ENCODE measurements at places on chromosomes 1 and 21. TPM values are rescaled to one million over a fixed set of nuclear protein-coding genes. Genes with fewer than 3 reads are reported as not detected.

DNA sequence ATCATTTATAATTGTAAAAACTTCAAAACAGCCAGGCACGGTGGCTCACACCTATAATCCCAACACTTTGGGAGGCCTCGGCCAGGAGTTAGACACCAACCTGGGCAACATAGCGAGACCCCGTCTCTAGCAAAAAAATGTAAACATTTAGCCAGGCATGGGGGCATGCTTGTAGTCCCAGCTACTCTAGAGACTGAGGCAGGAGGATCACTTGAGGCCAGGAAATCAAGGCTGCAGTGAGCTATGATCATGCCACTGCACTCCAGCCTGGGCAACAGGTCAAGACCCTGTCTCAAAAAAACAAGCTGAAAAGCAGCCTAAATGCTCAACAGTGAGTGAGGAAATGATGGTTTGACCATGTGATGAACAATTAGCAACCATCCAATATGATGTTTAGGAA lies 7.3 kb downstream of the C1orf167 start:
- no peaks in the 10 kb centered on the region for H3K36me3 ChIP-seq
- H3K27ac ChIP-seq = no peak overlapping the region
- no peaks in the 10 kb centered on the region for H3K27me3 ChIP-seq
- H3K4me3 ChIP-seq = no peak overlapping the region
- 0 out of 2 replicates have a peak, but pooled peaks cover 4% of the 10 kb centered on the region for H3K4me1 ChIP-seq

GRCh38 chr21:30444204-30444603 lies 4.1 kb downstream of the KRTAP15-1 start:
- H3K36me3 ChIP-seq = no peaks in the 10 kb centered on the region
- no peaks in the 10 kb centered on the region for H3K4me1 ChIP-seq
- H3K27me3 ChIP-seq = no peaks in the 10 kb centered on the region
- DNase-seq = no peak
- no peak overlapping the region for H3K27ac ChIP-seq
- no peak overlapping the region for H3K4me3 ChIP-seq

DNA sequence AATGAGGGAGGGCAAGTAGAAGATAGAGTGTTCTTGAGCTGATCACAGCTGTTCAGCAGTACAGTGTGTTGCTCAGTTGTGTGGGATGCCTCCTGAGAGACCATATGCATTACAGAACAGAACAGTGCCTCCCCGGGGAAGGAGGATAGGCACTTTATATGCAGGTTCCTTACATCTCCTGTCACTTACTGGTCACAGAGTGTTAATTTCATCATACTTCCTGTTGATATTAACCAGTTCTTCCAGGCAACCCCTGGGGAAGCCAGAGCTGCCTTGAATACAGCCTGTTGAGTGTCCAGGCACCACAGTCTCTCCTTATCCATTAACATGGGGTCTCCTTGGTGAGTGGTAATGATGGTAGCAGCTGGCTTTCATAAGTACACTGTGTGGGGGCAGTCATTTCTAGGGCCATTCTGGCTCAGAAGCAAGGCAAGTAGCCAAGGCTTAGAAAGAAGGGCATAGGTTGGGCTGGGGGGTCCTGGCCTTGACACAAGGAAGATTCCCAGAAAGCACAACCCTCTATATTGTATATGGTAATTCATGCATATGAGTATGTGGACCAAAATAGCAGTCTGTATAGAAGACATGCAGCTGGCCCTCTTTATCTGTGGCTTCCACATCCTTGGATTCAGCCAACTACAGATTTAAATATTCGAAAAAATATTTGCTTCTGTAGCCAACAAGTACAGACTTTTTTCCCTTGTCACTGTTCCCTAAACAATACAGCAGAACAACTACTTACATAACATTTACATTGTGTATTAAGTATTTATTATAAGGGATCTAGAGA lies 142.4 kb downstream of the ZP4 start:
- H3K4me1 ChIP-seq = no peaks in the 10 kb centered on the region
- H3K36me3 ChIP-seq = no peaks in the 10 kb centered on the region
- H3K4me3 ChIP-seq = no peak overlapping the region
- no peak for DNase-seq
- H3K27me3 ChIP-seq = no peaks in the 10 kb centered on the region

The SPEN gene
- 58.7 TPM for total RNA-seq

- H3K36me3 ChIP-seq = no peaks in the 10 kb centered on the region
- no peak overlapping the region for H3K27ac ChIP-seq
- no peak overlapping the region for H3K4me3 ChIP-seq
- DNase-seq = no peak
These were observed 101.5 kb upstream of the IFFO2 start for GRCh38 chr1:19057784-19058475.

The RIPPLY3 gene
- total RNA-seq = not detected

The RNF115 gene
- 11.6 TPM for total RNA-seq

The FAM163A gene
- total RNA-seq = not detected

- no peak overlapping the region for H3K4me3 ChIP-seq
- no peak overlapping the region for H3K27ac ChIP-seq
- no peaks in the 10 kb centered on the region for H3K27me3 ChIP-seq
- H3K36me3 ChIP-seq = no peaks in the 10 kb centered on the region
- no peak for DNase-seq
- H3K4me1 ChIP-seq = no peaks in the 10 kb centered on the region
These were observed 559.7 kb upstream of the CAMK1G start for GRCh38 chr1:209023790-209024189.

DNA sequence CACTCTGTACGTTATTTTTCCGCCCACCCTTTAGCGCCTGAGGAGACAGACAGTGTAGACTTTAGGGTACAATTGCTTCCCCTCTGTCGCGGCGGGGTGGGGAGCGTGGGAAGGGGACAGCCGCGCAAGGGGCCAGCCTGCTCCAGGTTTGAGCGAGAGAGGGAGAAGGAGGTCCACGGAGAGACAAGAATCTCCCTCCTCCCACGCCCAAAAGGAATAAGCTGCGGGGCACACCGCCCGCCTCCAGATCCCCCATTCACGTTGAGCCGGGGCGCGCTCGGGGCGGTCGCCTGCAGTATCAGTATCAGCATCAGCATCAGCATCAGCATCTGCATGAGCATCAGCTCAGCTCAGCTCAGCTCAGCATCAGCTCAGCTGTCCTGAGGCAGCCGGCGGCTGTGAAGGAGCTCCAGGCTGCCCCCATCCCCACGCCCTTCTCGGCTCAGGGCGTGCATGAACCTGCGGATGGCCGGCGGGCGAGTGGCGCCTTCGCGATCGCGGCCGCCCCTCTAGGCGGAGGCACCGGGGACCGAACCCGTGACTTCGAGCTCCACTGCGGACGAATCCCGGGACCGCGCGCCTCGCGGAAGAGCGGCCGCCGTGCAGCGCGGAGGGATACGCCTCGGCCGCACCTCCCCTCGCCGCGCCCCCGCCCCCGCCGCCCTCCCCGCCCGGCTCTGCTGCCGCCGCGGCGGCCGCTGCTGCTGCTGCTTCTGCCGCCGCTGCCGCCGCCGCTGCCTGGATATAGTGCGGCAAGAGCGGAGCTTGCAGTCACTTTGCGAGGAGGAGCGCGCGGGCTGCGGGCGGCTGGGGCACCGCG lies at the start of gene NCAM2:
Gene NCAM2 (plus strand): TSS at position 774 of the 820 bp plus-strand sequence.
- no peaks in the 10 kb centered on the region for H3K27me3 ChIP-seq
- no peak within 1 kb of the TSS for H3K4me3 ChIP-seq
- H3K4me1 ChIP-seq = no peaks in the 10 kb centered on the region

- no peak for DNase-seq
- no peaks in the 10 kb centered on the region for H3K36me3 ChIP-seq
- H3K4me1 ChIP-seq = no peaks in the 10 kb centered on the region
- H3K27ac ChIP-seq = no peak overlapping the region
- H3K4me3 ChIP-seq = no peak overlapping the region
These were observed 127.1 kb upstream of the SLC44A3 start for GRCh38 chr1:94693029-94693428.

The FNDC10 gene
- total RNA-seq = 1.0 TPM

- H3K27ac ChIP-seq = no peak overlapping the region
- H3K27me3 ChIP-seq = no peaks in the 10 kb centered on the region
- no peaks in the 10 kb centered on the region for H3K4me1 ChIP-seq
- no peak for DNase-seq
These were observed 25.2 kb upstream of the SPAG17 start for GRCh38 chr1:118210051-118210722.

DNA sequence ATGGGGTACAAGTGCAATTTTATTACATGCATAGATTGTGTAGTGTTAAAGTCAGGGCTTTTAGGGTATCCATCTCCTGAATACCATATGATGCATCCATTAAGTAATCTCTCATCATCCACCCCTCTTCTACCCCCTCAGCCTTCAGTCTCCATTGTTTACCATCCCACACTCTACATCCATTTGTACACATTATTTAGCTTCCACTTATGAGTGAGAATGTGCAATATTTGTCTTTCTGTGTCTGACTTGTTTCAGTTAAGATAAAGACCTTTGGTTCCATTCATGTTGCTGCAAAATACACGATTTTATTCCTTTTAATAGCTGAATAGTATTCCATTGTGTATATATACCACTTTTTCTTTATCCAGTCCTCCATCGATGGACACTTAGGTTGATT lies 222.5 kb upstream of the USP24 start:
- H3K4me1 ChIP-seq = no peaks in the 10 kb centered on the region
- no peak overlapping the region for H3K27ac ChIP-seq
- H3K36me3 ChIP-seq = no peaks in the 10 kb centered on the region
- no peaks in the 10 kb centered on the region for H3K27me3 ChIP-seq

GRCh38 chr1:39567302-39567701 lies 9.3 kb downstream of the PABPC4 start:
- H3K4me1 ChIP-seq = peaks cover 5% of the 10 kb centered on the region
- H3K4me3 ChIP-seq = no peak overlapping the region
- H3K27me3 ChIP-seq = no peaks in the 10 kb centered on the region
- H3K27ac ChIP-seq = no peak overlapping the region
- peaks cover 82% of the 10 kb centered on the region for H3K36me3 ChIP-seq

The TEKT2 gene
- not detected for total RNA-seq

DNA sequence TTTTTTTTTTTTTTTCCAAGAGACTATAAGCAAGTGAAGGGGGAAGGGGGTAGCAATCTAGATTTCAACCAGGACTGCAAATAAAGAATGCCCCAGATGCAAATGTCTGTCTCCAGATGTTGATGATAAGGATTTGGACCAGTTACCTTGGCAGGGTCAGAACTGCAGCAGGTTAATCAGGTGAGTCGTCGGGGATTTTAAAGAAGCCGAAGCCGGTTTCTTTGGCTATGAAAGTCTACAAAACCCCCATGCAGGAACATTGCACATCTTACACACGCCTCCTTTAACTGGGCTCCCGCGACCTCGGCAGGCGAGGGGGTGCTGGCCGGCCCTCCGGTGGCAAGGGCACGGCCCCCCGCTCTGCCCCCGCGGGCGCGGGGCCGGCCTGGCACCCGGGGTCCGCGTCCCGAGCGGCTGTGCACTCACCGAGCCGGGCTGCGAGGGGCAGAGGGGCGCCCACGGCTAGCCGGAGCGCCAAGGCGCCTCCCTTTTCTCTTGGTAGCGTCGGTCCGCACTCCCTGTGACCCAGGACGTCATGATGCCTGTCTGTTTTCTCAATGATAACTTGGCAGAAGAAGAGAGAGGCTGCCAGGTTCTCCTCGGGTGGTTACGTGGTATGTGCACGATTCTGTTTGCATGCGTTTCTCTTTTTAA lies 366.3 kb upstream of the ESRRG start:
- no peaks in the 10 kb centered on the region for H3K27me3 ChIP-seq
- H3K4me3 ChIP-seq = no peak overlapping the region
- H3K4me1 ChIP-seq = no peaks in the 10 kb centered on the region

The COA7 gene
- total RNA-seq = 20.2 TPM

- peak; percentile 50 for DNase-seq
- H3K4me1 ChIP-seq = peaks cover 34% of the 10 kb centered on the region
- H3K27me3 ChIP-seq = no peaks in the 10 kb centered on the region
- peak overlapping the region; percentile 48 for H3K27ac ChIP-seq
These were observed 19.5 kb upstream of the RGSL1 start for GRCh38 chr1:182430263-182431068.

DNA sequence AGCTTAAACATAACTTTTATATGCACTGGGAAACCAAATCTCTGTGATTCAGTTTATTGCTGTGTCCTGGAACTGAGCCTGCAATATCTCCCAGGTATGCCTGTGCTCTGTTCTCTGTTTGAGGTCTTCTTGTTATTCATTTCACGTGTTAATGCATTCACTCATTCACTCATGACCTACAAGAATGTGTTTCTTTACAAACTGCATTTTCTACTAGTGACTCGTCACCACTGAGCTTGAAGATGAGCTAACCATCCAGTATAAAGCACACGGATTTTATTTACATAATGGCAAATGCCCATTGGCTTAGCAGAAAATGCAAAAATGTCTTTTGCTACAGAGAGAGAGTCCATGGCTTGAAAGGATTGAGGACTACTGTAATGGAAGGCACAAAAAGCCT lies 75.0 kb upstream of the DUSP10 start:
- H3K36me3 ChIP-seq = no peaks in the 10 kb centered on the region
- DNase-seq = no peak
- H3K27ac ChIP-seq = no peak overlapping the region
- H3K4me3 ChIP-seq = no peak overlapping the region
- H3K27me3 ChIP-seq = no peaks in the 10 kb centered on the region
- H3K4me1 ChIP-seq = no peaks in the 10 kb centered on the region

- no peaks in the 10 kb centered on the region for H3K4me1 ChIP-seq
- H3K4me3 ChIP-seq = no peak overlapping the region
- no peaks in the 10 kb centered on the region for H3K27me3 ChIP-seq
- no peaks in the 10 kb centered on the region for H3K36me3 ChIP-seq
- no peak for DNase-seq
These were observed 165.0 kb upstream of the EDN2 start for GRCh38 chr1:41649396-41650027.

GRCh38 chr1:186849271-186849671 lies 20.5 kb downstream of the PLA2G4A start:
- H3K27ac ChIP-seq = no peak overlapping the region
- H3K4me3 ChIP-seq = peak overlapping the region; percentile 37
- no peaks in the 10 kb centered on the region for H3K36me3 ChIP-seq
- DNase-seq = peak; percentile 67
- H3K4me1 ChIP-seq = peaks cover 5% of the 10 kb centered on the region
- no peaks in the 10 kb centered on the region for H3K27me3 ChIP-seq

DNA sequence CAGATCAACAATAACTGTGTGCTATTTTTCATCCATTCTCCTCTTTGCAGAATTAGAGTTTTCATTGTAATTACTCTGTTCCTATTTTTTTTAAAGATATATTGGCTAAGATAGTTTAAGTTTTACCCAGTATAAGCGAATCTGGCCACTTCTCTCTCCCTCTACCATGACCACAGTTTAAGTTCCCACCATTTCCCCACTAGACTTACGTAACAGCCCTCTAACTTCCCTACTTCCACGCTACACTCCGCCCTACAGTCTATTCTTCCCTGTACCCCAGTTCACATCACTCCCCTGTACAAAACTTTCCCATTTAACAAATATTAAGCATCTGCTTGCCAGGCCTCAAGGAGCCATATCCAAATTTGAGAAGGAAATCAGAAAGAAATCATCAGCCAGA lies 16.5 kb downstream of the CTSK start:
- 0 out of 2 replicates have a peak, but pooled peaks cover 2% of the 10 kb centered on the region for H3K36me3 ChIP-seq
- H3K4me3 ChIP-seq = no peak overlapping the region
- H3K27me3 ChIP-seq = no peaks in the 10 kb centered on the region
- DNase-seq = no peak

GRCh38 chr1:175841738-175842187 lies 98.4 kb upstream of the TNR start:
- H3K27ac ChIP-seq = no peak overlapping the region
- no peaks in the 10 kb centered on the region for H3K27me3 ChIP-seq
- H3K4me1 ChIP-seq = no peaks in the 10 kb centered on the region
- no peaks in the 10 kb centered on the region for H3K36me3 ChIP-seq
- H3K4me3 ChIP-seq = no peak overlapping the region
- DNase-seq = no peak

- no peak overlapping the region for H3K27ac ChIP-seq
- no peaks in the 10 kb centered on the region for H3K36me3 ChIP-seq
- H3K27me3 ChIP-seq = no peaks in the 10 kb centered on the region
- H3K4me3 ChIP-seq = no peak overlapping the region
- DNase-seq = no peak
These were observed 12.8 kb upstream of the LRRC3 start for GRCh38 chr21:44442266-44443125.

All from GM12878 (cell line).